Hindlimb muscle (tissue), 1 donor: ENCODE measurements at places on chromosomes 11 and 22.

- DNase-seq: no peak
These were observed 20.2 kb downstream of the C22orf31 start for GRCh38 chr22:29041408-29041807.

DNA sequence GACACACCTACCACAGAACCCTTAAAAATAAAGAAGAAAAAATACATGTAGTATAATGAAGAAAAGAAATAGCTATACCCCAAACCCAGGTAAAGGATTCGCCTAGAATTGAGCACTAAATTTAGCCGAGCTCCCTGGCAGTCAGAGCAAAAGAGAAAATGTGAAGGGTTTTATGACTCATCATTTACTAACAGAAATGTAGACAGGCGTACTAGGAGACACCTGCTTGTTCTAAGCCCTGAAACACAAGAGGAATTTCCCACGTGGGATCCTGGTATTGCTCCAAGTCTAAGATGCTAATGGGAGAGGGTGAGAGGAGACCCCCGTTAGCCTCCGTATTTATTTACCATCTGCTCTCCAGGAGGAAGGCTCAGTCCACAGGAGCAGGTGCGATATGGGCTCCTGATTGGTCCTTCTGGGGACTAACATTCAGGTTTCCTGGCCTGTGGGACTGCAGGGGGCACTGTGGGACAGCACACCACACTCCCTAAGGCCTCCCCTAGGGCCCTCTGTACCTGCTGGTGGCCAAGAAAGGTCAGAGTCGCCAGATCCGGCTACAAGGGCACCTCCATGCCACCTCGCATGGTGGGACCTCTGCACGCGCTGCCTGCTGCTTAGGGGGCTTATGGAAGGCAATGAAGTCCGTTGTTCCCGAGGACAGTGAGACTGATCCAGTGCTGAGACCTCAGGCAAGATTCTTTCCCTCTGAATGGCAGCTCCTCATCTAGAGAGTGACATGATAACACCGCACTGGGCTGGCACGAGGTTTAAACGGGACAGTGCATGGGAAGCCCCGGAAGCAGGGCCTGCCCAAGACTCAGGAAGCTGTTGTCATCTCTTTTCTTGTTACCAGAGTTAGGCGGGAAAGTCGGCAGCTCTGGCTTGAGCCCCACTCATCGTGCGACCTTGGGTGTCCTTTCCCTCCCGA is 25.8 kb downstream of the KCNC1 start:
- no peak for DNase-seq

DNA sequence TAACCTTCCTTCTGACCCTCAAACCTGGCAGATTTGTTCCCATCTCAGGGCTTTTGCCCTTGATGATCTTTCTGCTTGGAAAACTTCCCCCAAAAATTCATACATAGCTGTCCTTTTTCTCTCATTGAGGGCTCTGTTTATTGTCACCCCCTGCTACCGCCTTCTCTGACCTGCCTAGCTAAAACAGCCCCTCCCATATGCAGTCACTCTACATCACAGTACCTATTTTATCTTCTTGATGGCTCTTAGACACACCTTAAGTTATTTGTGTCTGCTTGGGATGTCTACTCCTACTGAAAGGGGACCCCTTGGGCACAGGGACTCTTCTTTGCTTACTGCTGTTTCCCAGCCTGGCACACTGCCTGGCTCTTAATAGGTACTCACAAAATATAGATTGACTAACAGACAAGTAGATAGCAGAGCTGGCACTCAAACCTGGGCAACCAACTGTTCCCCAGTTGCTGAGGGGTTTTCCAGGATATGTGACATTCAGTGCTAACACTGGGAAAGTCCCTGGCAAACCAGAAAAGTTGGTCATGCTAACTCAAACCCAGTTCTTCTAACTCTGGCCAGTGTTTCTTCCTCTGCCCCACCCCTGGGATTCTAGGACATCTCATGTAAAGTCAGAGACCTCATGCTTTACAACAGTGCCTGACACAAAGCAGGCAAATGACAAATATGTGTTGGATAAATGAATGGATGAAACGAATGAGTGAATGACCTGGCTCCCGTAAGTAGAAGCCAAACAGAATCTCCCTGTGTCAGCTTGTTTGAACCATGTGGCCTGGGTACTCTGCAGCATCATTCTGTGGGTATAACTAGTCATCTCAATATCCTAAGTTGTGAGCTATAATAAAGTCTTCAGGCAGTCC is 19.8 kb upstream of the FJX1 start:
- DNase-seq: no peak

DNA sequence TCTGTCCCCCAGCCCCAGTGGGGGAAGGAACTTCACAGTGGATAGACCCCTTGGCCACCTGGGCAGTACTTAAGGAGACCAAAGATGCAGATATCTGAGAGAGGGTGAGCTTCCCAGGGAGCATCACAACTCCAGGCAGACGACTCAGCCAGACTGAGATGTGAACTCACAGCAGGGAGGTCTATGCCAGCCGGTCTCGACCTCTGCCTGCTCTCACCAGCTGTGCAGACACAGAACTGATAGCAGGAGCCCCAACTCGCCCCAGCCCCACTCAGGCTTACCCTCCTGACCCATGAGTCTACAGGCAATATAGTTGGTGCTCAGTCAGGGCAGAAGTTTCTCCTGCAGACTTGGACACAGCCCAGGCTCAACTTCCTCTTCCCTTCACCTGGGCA is 29.7 kb upstream of the ACCSL start:
- DNase-seq: no peak

GRCh38 chr11:31243706-31244105 is 125.8 kb downstream of the DCDC1 start:
- DNase-seq: no peak

DNA sequence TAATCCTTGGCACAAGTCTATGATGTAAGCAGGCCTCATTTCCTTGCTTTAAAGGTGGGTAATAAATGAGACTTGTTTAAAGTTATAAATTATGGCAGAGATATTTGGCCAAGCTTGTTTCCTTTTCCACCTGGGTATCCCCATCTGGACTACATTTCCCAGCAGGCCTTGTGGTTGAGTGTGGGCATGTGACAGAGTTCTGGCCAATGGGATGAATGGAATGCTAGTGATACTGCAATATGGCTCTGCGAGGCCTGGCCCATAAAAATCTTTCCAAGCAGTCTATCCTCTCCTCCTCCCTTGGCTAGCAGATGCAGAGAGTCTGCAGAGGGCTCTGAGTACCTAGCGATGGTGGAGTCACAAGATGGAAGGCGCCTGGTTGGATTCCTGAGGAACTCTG is 102.5 kb downstream of the TIMP3 start:
- no peak for DNase-seq

DNA sequence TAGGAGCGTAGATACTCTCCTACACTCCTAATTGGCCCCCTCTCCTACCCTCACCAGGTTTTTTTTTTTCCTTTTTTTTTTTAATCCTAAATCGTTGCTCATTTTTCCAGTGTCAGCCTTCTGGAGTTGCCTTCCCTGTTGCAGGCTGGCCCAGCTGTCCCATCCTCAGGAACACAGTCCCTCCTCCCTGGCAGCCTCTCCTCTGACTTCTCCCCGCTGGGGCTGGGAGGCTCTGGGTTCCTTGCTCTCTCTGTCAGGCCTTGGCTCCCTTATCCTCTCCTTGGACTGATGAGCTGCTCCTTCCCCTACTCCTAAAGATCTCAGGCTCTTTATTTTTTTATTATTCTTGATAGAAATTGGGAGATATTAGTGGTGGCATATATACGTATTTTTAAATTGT is 62.2 kb downstream of the PKNOX2 start:
- no peak for DNase-seq

DNA sequence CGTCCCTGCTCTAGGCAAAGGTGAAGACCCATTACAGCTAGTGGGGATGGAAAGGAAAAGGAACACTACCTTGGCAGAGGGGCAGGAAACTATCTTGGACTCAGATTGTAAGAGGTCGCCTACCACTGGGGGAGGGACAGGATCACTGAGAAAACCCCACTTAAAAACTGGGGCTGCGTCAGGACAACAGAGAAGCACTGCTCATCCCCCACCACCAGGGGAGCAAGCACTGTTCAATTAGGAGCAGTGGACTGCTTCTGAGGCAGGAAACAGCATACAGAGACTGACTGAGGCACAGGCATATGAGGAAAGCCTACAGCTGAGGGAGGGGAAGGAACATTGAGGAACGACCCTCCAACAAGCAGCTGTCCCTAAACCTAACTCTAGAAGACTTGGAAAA is 20.8 kb upstream of the DLAT start:
- no peak for DNase-seq

GRCh38 chr11:117000014-117000737 is 98.1 kb downstream of the SIK3 start:
- DNase-seq: no peak

- DNase-seq: no peak
These were observed 820.4 kb downstream of the LUZP2 start for GRCh38 chr11:25317216-25317615.

DNA sequence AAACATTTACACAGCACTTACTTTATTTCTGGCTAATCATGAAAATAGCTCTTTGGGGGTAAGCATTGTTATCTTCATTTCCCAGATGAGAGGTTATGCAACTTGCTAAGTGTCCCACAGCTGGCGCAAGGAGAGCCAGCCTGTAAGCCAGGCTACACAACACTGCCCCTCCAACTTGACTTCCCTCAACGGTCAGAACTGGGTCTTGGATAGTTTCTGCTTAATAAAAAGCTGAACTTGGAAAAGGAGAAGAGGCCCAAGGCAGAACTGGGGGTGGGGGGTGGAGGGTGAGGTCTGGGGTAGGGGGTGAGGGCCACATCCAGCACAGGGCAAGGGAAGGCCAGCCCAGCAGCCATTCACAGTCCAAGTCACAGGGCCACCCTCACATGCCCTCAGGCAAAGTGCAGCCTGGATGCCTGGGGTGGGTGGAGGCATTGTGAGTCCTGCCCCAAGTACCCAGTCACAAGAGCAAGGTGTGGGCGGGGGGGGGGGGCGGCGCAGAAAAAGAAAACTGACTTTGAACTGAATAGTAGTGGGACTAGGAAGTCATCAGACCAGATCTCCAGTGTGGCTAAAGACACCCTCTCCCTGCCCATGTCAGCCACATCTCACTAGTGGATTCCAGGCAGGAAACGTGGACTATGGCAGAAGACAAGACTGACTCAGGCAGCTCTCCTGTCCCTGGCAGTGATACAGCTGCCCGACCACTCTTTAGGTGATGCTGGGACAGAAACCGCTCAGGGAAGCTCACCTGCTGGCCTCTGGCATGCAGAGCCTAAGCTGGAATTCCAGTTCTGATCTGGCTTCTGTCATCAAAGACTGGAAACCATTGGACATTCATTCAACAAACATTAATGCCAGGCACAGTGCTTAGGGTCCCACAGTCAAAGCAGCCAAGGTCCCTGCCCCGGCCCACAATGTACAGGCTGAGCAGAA is 52.4 kb downstream of the PACSIN2 start:
- no peak for DNase-seq

DNA sequence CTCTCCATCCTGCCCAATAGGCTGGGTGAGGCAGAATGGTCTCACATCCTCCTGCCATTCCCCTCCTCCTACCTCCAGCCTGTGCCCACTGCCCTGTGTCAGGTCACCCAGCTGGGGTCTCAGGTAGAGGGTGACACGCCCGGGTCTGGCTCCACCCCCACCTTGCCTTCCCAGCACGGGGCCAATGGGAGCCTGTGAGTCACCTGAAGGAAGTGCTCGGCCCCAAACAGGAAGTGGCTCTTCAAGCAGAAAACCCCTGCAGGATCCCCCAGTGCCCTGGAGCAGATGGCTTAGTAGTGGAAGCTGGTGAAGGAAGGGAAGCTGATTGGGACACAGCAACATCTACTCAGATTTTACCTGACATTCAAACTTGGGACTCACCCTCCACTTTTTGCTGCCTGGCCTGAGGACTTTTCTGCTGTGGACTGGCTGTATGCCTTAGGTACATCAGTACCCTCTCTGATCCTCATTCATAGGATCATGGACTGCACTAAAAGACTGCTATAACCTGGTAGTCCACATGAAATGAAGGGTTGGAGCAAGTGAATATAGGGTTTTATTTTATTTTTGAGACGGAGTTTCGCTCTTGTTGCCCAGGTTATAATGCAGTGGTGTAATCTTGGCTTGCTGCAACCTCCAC is 33.4 kb downstream of the GDPD5 start:
- DNase-seq: no peak
